CD4-positive, alpha-beta T cell treated with Interleukin-10 for 1 hour (primary cell): ENCODE measurements at places on chromosomes 6 and 20.

DNA sequence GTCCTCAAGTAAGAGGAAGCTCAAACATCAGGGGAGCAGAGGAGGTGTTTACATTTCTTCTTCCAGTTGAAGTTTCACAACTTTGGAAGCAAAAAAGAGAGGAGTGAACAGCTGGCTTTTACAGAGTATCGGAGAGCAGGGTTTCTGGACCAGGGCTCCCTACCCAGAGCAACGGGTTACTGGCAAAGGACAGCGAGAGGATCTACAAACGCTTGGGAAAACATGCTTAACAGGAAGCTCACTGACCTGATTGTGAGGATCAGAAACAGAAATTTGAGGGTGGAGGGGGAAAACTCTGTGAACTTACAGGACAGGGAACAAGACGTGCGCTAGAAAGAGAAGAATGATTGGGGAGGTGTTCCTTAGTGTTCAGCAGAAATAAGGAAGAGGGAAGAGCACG is 85.7 kb upstream of the TAB2 start:
- DNase-seq, result no peak

GRCh38 chr6:56604186-56604585 is 38.5 kb downstream of the DST start:
- DNase-seq, result no peak

DNA sequence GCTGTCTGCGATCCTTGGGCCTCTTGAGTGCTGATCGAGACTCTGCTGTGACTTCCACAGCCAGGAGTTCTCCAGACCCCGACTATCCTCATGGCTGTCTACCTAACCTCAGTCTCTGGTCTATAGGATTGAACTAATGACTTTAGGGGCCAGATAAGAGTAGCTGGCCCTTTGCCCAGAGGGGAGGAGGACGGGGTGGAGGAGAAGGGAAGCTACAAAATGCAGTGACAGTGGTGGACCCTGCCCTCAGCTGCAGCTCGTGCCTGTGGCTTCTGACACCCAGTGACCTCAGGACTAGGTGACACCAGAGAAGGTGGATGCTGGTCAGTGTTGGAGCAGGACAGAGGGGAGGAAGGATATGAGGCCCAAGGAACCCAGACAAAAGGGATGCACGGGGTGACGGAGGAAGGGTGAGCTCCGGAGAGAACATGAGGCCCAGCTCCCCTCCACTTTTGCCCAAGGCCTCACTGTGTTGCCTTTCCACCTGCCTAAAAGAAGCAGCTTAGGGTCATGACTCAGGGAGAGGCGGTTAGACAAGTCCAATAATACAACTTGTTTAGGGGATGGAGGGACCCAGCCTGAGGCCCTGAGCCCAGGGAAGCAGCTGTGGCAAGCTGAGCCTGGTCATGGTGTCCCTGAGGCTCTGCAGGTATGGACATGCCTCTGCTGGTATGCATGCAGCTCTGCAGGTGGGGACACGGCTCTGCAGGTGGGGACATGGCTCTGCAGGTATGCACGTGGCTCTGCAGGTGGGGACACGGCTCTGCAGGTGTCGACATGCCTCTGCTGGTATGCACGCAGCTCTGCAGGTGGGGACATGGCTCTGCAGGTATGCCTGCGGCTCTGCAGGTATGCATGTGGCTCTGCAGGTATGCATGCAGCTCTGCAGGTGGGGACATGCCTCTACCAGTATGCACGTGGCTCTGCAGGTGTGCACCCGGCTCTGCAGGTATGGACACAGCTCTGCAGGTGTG is 67.7 kb downstream of the SYNJ2 start:
- DNase-seq, result no peak

GRCh38 chr6:137405806-137406205 is 88.4 kb downstream of the OLIG3 start:
- no peak for DNase-seq

- DNase-seq, result no peak
Measured at GRCh38 chr20:22944936-22945335, 90.2 kb upstream of the SSTR4 start.

GRCh38 chr6:84508981-84509380 is 255.4 kb downstream of the TBX18 start:
- DNase-seq, result no peak
